Activated gamma-delta T cell treated with anti-CD3 and anti-CD28 coated beads, Interleukin-2, amount 50 U/mL, for 16 hours (primary cell): ENCODE measurements at places on chromosomes 7 and 10.

GRCh38 chr7:20596653-20597052 is 18.8 kb upstream of the ABCB5 start:
- no peak for DNase-seq

GRCh38 chr10:95289003-95289920 is 1.5 kb downstream of the PDLIM1 start:
- no peak for DNase-seq

GRCh38 chr7:36054637-36055036 is 98.4 kb upstream of the EEPD1 start:
- DNase-seq: no peak

GRCh38 chr7:155862123-155862892 is 50.0 kb upstream of the SHH start:
- no peak for DNase-seq

- no peak for DNase-seq
Observed at GRCh38 chr7:153530441-153530840, 521.8 kb upstream of the DPP6 start.

DNA sequence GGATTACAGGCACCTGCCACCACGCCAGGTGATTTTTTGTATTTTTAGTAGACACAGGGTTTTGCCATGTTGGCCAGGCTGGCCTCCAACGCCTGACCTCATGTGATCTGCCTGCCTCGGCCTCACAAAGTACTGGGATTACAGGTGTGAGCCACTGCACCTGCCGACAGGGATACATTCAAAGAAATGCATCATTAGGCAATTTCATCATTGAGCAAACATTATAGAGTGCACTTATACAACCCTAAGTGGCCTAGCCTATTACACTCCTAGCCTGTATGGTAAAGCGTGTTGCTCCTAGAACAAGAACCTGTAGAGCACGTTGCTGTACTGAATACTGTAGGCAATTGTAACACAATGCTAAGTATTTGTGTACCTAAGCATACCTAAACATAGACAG is 350.3 kb downstream of the GALNT17 start:
- DNase-seq: no peak

DNA sequence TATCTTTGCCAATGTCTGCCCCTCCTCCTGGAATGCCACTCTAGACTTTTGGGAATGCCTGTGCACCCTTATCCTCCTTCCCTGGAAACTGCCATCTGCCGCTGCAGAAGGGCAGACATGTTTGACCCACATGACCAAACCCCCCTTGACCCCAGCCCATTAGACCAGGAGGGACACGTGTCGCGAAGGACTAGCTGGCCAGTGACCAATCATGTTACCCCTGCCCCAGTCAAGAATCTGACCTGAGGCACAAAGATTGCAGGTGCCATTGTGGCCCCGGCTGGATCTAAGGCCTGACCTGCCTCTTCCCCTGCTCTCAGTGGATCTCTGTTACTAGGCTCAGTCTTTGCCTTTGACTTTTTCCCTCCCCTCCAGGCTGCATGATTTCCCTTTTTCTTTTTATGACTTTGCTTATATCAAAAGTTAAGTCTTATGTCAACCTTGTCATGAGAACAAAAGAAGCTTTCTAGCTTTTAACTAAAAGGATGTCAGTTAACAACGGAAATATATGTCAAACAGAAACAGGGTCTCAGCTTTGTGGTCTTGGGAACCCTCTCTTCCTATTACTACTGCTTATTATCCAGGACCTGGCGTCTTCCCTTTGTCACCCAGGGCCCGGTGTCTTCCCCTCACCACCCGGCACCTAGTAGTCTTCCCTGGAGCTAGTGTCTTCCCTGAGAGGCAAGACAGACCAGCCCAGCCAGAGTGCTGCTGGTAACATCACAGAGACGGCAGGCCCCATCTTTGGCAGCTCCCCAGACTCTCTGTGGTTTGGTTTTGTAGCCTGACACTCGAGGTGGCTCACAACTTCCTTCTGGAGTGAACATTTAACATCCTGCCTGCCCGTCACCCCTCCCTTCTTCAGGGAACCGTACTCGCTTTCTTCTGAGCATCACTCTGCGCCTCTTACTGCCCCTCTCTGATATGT is 24.4 kb upstream of the PPIF start:
- DNase-seq: peak; percentile 68

- DNase-seq: no peak
Observed at GRCh38 chr10:19021162-19021561, 27.4 kb upstream of the MALRD1 start.

DNA sequence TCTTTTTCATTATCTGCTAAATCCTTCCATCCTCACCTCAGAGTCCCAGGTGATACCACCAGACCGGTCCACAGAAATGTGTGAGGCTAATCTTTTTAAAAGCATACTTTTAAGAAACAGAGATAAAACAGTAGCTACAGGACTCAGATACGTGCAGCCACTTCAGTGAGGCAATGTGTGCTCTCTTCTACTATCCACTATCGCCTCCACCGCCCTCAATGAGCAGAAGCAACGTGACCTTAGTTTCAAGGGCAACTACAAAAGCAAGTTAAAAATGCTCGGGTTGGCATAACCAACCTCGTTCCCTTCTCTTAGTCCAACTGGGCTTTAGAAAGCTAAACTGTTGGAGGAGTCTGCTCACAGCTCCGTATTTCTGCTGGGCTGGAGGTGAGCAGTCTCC is 4.2 kb downstream of the FGFR2 start:
- DNase-seq: no peak

- DNase-seq: no peak
Observed at GRCh38 chr10:33146189-33147012, 188.1 kb downstream of the NRP1 start.

- DNase-seq: no peak
Observed at GRCh38 chr7:99124236-99124635, 19.7 kb downstream of the SMURF1 start.

DNA sequence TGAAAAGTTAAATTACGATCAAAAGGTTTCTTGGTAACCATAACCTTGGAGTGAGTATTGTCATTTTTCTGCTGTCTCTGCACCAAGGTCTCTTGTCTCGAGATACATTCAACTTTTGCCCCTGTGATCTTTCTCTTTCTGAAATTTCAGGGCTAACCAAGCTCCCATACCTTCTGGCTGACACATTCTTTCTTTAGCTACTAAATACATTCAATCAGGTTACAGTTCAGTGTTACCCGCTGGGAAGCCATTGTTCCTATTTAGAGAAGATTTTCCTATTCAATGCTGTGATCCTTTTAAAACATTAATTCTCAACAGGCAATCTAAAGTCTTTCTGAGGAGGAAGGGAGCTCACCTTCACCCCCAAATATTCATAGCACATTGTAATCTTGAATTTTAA is 22.9 kb upstream of the DMTF1 start:
- no peak for DNase-seq

GRCh38 chr7:52472006-52472620 is 563.3 kb upstream of the POM121L12 start:
- no peak for DNase-seq

GRCh38 chr10:96756111-96756903 is 36.0 kb upstream of the PIK3AP1 start:
- DNase-seq: no peak

DNA sequence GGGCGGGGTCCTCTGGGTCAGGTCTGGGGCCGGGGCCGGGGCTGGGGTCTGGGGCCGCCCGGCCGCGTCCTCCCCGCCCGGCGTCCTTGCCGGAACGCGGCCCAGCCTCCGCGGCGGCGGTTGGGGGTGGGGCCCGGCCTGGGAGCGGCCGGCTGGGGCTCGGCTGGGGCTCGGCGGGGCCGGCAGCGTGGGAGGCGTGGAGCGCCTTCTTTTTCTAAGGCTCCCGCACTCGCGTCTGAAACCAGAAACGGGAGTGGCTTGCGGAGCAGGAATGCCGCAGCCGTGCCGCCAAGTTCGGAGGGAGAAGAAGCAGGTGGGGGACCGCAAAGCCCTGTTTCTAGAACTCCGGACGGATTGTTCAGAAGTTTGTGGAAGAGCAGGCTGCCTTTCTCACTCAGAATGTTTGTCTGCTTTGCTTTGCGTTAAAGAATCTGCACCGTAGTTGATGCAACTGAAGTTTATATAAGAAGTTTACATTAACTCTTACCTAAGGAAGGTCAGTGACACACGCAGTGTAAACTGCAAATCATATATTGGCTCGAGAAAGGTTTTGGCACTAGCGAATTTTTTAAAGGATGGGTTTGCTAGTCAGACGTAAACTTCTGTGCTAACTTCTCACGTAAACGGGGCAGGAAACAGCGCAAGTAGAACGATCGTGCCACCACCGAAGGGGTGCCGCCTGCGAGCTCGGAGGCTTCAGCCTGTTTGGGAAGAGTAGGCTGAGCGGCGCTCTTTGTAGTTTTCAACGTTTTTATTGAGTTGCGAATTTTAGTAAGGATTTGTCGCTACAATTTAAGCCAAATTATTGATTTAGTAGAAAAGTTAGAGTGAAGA is 729 bp downstream of the DNAJB6 start:
- peak; percentile 39 for DNase-seq

DNA sequence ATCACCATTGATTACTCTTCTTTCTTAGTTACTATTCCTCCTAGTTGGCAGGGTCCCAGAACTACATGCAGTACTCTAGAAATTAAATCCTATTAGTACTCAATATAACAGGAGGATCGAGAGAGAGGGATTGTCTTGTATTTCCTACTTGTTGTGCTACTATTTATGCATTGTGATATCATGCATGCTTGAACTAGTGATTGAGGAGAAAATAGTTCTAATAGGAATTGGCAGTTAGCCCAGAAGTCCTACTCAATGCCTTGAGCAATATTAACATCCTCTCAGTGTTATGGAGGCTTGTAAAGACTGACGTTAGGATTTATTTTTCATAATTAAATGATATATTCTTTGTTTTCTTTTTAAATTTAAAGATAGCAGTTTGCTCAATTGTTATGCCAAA is 67.4 kb downstream of the FOXP2 start:
- no peak for DNase-seq

- no peak for DNase-seq
Observed at GRCh38 chr7:12584930-12585329, 14.4 kb downstream of the SCIN start.

- DNase-seq: no peak
Observed at GRCh38 chr7:73834626-73835191, 3.9 kb downstream of the CLDN4 start.

- no peak for DNase-seq
Observed at GRCh38 chr10:5449823-5450222, 37.5 kb downstream of the NET1 start.

- no peak for DNase-seq
Observed at GRCh38 chr10:19704544-19704943, 111.7 kb upstream of the PLXDC2 start.

GRCh38 chr7:63899691-63900393 is 98.8 kb upstream of the ZNF722 start:
- peak; percentile 74 for DNase-seq

DNA sequence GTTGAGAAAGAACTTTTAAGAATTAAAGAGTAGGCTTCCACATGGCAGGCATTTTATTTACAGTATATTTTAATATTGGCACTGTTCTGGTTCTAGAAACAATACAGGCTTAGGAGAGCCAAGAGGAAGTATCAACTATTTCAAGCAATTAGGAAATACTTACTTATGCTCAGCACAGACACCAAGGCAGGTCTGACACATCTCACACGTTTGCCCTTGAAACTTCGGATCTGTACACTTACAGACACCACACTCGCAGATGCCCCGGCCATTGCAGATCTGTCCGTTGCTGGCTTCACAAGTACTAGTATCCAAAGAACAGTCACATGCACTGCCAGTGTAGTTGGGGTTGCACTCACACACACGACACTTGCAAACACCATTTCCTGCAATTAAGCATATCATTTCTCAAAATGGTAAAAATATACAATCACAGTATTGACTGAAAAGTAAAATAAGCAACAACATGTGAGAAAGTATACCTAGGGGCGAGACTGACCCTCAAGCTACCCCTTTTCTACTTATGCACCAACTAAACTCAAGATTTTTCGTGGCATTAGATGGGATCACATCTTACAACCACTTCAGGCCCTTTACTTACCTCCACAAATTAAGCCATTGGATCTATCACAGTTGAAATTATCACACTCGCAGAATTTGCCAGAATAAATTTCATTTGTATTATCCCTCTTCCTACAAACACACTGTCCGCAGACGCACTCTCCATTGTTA is 46.6 kb downstream of the ITGB1 start:
- no peak for DNase-seq

- DNase-seq: no peak
Observed at GRCh38 chr10:119609516-119609915, 12.8 kb upstream of the TIAL1 start.

DNA sequence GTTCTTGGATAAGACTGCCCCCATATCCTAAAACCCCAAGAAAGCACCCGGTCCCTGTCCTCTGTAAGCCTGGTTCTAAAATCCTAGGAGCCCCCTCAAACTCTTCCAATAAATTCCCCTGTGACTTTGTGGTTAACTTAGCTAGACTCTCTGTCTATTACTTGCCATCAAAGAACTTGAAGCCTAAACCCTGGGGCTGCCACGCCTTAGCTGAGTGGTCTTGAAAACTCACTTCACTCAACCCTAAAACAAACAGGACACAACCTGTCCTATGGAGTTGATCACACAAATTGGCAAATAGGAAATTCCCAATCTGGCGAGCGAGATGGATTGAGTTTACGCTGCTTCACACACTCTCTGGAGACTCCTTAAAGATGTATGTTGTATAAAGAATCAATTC is 191.4 kb upstream of the SVIL start:
- DNase-seq: no peak

- DNase-seq: no peak
Observed at GRCh38 chr7:116229366-116229765, 19.0 kb downstream of the TES start.

DNA sequence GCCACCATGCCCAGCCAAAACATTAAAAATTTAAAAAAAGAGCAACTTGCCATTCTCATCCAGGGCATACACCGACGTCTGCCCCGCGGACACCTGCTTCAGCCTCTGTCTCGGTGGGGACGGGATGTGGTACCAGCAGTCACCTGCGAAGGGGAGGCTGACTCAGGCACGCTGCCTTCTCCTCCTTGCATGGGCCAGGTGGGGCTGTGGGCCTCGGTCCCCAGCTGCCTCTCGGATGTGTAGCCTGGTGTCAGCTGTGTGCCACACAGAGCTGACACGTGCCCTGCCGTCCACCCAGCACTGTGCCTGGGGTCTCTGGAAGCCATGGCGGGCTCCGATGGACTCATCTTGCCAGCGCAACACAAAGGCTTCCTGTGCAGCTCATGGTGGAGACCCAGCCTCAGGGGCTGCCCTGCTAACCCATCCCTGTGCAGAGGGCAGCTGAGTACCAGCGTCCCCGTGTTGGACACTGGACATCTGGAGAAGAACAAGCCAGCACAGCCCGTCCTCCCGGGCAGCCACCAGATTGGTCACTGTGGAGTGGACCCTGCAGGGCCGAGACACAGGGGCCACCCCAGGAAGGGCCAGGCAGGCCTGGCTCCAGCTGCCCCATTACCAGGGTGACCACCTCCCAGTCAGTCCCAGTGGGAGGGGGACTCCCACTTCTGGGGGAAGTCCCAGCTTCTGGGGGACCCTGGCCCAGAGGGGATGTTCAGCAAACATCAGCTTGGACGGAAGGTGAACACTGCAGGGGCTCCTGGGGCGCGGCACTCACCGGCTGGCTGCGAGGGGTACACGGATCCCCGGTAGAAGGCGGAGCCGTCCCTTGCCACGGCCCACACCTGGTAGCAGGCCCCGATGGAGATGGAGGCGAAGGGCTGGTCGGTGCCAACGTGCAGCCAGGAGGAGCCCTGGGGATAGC is 10.6 kb downstream of the BHLHA15 start:
- DNase-seq: no peak
